ENCODE measurements at places on chromosomes 2 and 18.

DNA sequence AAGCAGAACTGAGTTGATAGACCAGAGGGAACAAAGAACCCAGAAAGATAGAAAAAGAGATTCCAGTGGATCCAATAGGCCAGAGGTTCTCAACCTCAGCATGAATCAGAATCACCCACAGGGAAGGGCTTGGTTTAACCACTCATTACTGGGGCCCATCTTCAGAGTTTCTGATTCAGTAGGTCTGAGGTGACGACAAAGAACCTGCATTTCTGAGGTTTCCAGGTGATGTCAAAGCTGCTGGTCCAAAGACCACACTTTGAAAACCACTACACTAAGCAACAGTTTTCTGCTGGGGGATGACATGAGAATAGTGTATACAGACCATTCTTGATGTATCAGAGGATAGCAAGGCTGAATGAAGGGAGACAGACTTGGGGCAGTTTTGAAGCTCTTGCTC, 296.9 kb upstream of the STON1 start:
- no peak for DNase-seq

GRCh38 chr2:43542285-43542933, 53.4 kb downstream of the THADA start:
- no peak for DNase-seq

DNA sequence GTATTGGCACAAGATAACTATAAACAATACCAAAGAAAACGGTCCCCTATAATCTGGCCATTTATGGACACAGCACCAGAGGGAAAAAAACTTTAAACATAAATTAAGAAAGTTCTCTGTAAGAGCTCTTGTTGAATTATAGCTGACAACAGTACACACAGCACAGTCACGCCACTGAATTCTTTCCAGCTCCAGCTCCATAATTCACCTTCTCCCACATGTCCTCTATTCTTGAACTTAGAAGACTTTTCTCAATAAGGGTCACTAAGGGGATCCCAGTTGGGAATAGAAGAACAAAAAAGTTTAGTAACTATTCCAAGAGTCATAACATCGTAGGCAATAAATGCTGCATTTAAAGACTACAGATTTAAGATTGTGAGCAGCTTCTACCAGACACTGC, 124.6 kb upstream of the CYP1B1 start:
- DNase-seq = no peak

DNA sequence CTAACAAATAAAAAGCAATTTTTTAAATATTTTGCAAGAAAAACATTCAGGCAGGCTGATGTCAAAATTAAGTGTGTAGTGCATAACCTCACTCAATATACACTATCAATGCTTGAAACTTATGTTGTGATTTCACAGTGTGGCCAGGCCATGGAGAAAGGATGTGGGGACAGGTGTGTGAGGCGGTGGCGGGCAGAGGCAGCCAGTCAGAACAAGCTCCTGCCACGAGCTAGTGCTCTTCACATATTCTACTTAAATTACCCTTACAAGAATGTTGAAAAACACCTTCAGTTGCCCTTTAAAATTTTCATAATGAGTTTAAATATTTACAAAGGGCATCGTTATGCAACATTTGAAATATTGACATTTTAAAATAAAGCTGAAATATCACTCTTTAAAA, 43.2 kb downstream of the CYB5A start:
- DNase-seq = no peak
